ENCODE measurements at places on chromosomes 5 and 9. TPM values are rescaled to one million over a fixed set of nuclear protein-coding genes. Genes with fewer than 3 reads are reported as not detected.

Gene TXNDC8
- total RNA-seq, result not detected

Gene CRHBP
- 0.10 TPM for total RNA-seq

Gene FOXI1
- 0.44 TPM for total RNA-seq

Gene PCDHA9
- 0.21 TPM for total RNA-seq

Gene KCNMB1
- total RNA-seq, result not detected

Gene IFNA21
- total RNA-seq, result not detected

Gene SPINK13
- not detected for total RNA-seq

Gene COL23A1
- total RNA-seq, result 0.05 TPM

Gene IFNK
- not detected for total RNA-seq

Gene KCNT1
- total RNA-seq, result not detected

Gene WNK2
- total RNA-seq, result 13.7 TPM

Gene MPDZ
- 16.6 TPM for total RNA-seq

Gene FLT4
- total RNA-seq, result 0.44 TPM

Gene CDC20B
- 0.08 TPM for total RNA-seq

Data from Panc1 (cell line).